Mesendoderm (in vitro differentiated cells): ENCODE measurements at places on chromosomes 16 and 17.

DNA sequence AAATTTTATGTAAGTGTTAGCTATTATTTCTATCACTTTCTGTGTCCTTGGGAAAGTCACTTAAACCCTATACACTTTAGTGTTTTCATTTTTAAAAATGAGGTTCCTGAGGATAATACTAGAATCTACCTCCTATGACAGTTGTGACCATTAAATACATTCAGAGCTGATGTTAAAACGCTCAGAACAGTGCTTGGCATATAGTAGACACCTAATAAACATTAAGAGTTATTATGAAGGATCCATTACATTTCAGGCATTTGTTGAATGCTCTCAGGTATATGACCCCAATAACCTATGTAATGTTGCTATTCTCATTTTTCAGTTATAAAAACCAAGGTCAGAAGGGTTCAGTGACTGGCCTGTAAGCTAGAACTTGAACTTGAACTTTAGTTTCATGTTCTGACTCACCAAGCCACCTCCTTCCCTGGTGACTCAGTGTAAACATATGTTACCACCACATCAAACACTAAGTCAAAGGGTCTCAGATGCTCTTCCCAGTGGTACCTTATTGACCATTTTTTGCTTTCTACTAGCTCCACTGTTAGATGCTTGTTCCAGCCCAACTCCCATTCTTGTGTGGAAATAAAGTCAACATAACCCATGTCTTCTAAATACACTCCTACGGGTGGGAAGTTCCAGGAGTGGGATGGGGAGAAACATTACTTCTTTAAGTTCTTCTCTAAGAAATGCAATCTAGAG, 47.6 kb downstream of the HSD17B2 start:
- no peaks in the 10 kb centered on the region for H3K4me1 ChIP-seq
- H3K27ac ChIP-seq = no peak overlapping the region
- no peak overlapping the region for H3K4me3 ChIP-seq
- H3K27me3 ChIP-seq = no peaks in the 10 kb centered on the region

- no peaks in the 10 kb centered on the region for H3K36me3 ChIP-seq
- peak; percentile 17 for DNase-seq
- no peak overlapping the region for H3K27ac ChIP-seq
- peaks cover 2% of the 10 kb centered on the region for H3K4me1 ChIP-seq
These were observed 802 bp downstream of the CYLD start for GRCh38 chr16:50742576-50743200.

DNA sequence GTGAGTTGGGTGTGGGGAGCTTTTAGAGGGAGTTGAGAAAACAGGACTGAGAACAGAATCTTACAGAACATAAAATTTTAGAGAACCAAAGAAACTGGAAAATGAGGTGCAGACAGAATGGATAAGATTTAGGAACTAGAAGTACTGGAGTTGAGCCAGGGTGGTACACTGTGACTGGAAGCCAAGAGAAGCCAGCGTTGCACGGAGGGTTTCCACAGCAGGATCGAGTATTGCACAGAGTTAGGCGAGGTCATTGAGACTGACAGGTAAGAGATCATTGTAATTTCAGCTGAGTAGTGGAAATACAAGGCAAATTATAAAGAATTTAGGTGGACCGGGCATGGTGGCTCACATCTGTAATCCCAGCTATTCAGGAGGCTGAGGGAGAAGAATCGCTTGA, 6.6 kb downstream of the GSDMA start:
- H3K4me3 ChIP-seq = no peak overlapping the region
- no peaks in the 10 kb centered on the region for H3K36me3 ChIP-seq
- H3K27ac ChIP-seq = no peak overlapping the region
- H3K4me1 ChIP-seq = no peaks in the 10 kb centered on the region
- H3K27me3 ChIP-seq = no peaks in the 10 kb centered on the region
- DNase-seq = no peak

GRCh38 chr16:1772362-1772907, at the start of gene EME2:
EME2 (plus strand) TSS chr16:1772810; CDS start chr16:1773228, 418 bp downstream.
- H3K4me3 ChIP-seq = peak within 1 kb of the TSS; percentile 97
- no peaks in the 10 kb centered on the region for H3K4me1 ChIP-seq
- peak within 1 kb of the TSS; percentile 87 for H3K27ac ChIP-seq

DNA sequence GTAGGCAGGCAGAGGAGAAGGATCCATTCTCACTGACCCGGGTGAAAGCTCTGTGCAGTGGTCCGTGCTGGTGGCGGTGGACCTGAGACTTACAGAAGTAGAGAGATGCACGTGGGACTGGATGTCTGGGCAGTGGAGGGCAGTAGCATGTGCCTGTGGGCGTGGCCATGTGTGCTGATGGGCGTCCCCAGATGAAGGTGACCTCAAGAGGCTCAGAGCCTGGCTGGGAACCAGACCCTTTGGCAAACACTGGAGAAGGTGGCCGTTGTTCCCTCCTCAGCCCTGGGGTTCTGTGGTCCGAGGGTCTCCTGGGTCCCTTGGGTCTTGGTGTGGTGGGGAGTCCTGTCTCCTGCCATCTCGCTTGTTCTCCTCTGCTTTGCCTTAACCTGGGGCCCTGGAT, 15.6 kb downstream of the WSCD1 start:
- no peaks in the 10 kb centered on the region for H3K4me1 ChIP-seq
- H3K27me3 ChIP-seq = no peaks in the 10 kb centered on the region
- H3K4me3 ChIP-seq = no peak overlapping the region

DNA sequence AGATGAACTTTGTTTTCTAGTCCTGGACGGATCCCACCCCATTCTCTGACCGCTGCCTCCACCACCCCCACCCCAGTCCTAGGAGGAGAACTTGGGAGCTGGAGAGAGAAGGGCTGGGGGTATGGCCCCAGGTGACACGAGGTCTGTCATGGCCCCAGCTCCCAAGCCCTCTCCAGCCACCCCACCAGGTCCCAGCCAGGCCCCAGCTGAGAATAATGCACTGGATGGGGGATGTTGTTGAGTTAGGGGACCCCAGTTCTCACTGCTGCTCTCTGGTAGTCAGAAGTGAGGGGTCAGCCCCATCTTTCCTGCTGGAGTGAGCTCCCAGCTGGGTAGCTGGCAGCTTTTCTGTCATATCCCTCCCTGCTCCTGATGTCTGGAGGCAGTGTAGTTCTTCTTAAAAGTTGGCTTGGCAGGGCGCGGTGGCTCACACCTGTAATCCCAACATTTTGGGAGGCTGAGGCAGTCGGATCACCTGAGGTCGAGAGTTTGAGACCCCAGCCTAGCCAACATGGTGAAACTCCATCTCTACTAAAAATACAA, 4.6 kb upstream of the COL1A1 start:
- H3K4me3 ChIP-seq = no peak overlapping the region
- H3K4me1 ChIP-seq = peaks cover 22% of the 10 kb centered on the region
- peaks cover 3% of the 10 kb centered on the region for H3K27me3 ChIP-seq
- DNase-seq = no peak

- peaks cover 31% of the 10 kb centered on the region for H3K27me3 ChIP-seq
- no peaks in the 10 kb centered on the region for H3K36me3 ChIP-seq
- H3K27ac ChIP-seq = no peak overlapping the region
- H3K4me3 ChIP-seq = no peak overlapping the region
- peaks cover 2% of the 10 kb centered on the region for H3K4me1 ChIP-seq
These were observed 19.7 kb downstream of the ZFHX3 start for GRCh38 chr16:73028263-73028662.

- peak; percentile 66 for DNase-seq
- H3K36me3 ChIP-seq = no peaks in the 10 kb centered on the region
- no peak overlapping the region for H3K27ac ChIP-seq
- peak overlapping the region; percentile 29 for H3K4me3 ChIP-seq
- H3K4me1 ChIP-seq = no peaks in the 10 kb centered on the region
- no peaks in the 10 kb centered on the region for H3K27me3 ChIP-seq
These were observed 863 bp downstream of the ADCY9 start for GRCh38 chr16:4115209-4115948.

- no peaks in the 10 kb centered on the region for H3K4me1 ChIP-seq
- DNase-seq = peak; percentile 57
- H3K4me3 ChIP-seq = no peak overlapping the region
- no peak overlapping the region for H3K27ac ChIP-seq
- no peaks in the 10 kb centered on the region for H3K27me3 ChIP-seq
These were observed 10.9 kb upstream of the ARHGAP23 start for GRCh38 chr17:38417210-38417951.

- peaks cover 5% of the 10 kb centered on the region for H3K4me1 ChIP-seq
- peaks cover 4% of the 10 kb centered on the region for H3K36me3 ChIP-seq
- H3K4me3 ChIP-seq = no peak overlapping the region
- DNase-seq = peak; percentile 75
- no peaks in the 10 kb centered on the region for H3K27me3 ChIP-seq
- H3K27ac ChIP-seq = no peak overlapping the region
These were observed 6.7 kb downstream of the RUNDC3A start for GRCh38 chr17:44314869-44315661.

DNA sequence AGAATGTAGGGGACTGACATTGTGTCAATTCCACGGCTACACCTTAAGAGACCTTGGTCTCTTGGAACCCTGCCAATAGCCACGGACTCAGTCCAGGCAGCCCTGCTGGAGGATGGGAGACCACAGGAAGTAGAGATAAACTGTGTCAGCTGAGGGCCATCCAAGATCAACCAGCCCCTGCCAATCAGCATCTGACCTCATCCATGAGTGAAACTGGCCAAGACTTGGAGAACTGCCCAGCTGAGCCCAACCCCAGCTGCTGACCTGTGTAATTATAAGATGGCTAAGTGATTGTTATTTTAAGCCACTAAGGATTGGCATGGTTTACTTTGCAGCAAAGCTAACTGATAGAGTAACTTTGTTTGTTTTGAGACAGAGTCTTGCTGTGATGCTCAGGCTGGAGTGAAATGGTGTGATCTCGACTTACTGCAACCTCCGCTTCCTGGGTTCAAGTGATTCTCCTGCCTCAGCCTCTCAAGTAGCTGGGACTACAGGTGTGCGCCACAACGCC, 13.3 kb upstream of the YWHAE start:
- H3K27me3 ChIP-seq = no peaks in the 10 kb centered on the region
- no peak overlapping the region for H3K4me3 ChIP-seq
- DNase-seq = no peak
- H3K36me3 ChIP-seq = no peaks in the 10 kb centered on the region
- no peaks in the 10 kb centered on the region for H3K4me1 ChIP-seq

- no peak overlapping the region for H3K4me3 ChIP-seq
- H3K27ac ChIP-seq = no peak overlapping the region
- no peak for DNase-seq
- no peaks in the 10 kb centered on the region for H3K36me3 ChIP-seq
- H3K4me1 ChIP-seq = peaks cover 3% of the 10 kb centered on the region
- H3K27me3 ChIP-seq = no peaks in the 10 kb centered on the region
These were observed 49.7 kb downstream of the TBC1D16 start for GRCh38 chr17:79985943-79986391.

DNA sequence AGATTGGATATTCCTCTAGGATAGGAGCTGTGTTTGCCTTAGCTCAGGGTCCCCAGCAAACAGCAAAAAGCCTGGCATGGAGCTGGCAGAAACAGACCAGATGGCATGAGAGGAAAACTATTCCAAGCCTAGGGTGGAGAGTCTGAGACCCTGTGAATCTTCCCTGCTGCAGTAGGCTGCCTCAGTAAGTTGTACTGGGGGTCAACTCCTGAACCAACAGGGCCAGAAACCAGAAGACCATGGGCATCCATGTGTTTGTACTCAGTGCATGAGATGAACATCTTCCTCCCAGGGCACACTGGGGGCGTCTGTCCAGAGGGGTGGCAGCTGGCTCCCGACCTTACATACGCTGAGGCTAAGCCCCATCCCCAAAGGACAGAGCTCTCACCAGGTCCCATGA, 214.4 kb downstream of the C16orf78 start:
- H3K27ac ChIP-seq = no peak overlapping the region
- no peaks in the 10 kb centered on the region for H3K27me3 ChIP-seq
- no peak for DNase-seq
- peaks cover 3% of the 10 kb centered on the region for H3K4me1 ChIP-seq
- no peaks in the 10 kb centered on the region for H3K36me3 ChIP-seq

- no peaks in the 10 kb centered on the region for H3K4me1 ChIP-seq
- no peak overlapping the region for H3K27ac ChIP-seq
- H3K36me3 ChIP-seq = no peaks in the 10 kb centered on the region
- no peak for DNase-seq
These were observed 131.2 kb upstream of the MPHOSPH6 start for GRCh38 chr16:82301146-82301755.

DNA sequence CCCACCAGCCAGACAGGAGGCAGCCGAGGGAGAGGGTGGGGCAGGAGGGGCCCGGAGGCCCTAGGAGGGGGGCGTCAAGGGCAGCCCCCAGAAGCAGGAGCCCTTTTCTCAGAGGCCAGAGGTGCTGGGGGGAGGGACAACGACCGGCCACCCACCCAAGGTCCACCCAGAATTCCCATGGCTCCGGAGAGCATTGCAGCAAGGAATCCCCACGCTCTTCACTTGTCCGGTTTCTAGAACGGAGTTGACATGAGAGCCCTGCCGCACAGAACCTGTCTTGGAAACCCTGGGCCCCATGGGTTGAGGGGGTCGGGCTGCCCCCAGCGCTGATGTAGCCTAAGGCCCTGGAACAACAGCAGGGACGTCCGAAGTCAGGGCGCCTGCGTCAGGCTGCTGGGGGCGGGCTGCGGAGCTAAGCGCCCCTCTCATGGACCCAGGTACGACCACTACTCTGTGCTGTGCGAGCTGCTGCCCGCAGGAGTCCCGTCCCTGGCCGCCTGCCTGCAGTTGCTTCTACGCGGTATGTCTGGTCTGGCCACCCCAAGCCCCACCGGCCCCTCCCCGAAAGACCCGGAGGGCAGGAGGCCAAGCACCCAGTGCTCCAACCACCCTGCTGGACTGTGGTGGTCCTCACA, 11.2 kb downstream of the CYBC1 start:
- no peak overlapping the region for H3K27ac ChIP-seq
- no peaks in the 10 kb centered on the region for H3K27me3 ChIP-seq
- H3K4me3 ChIP-seq = no peak overlapping the region
- DNase-seq = no peak
- H3K36me3 ChIP-seq = no peaks in the 10 kb centered on the region

GRCh38 chr16:12293017-12293618, 316.6 kb downstream of the SNX29 start:
- H3K4me3 ChIP-seq = no peak overlapping the region
- H3K27ac ChIP-seq = no peak overlapping the region
- H3K36me3 ChIP-seq = no peaks in the 10 kb centered on the region
- H3K4me1 ChIP-seq = peaks cover 10% of the 10 kb centered on the region

- no peaks in the 10 kb centered on the region for H3K27me3 ChIP-seq
- peaks cover 2% of the 10 kb centered on the region for H3K4me1 ChIP-seq
- no peak for DNase-seq
- no peak overlapping the region for H3K27ac ChIP-seq
These were observed 13.6 kb downstream of the HEATR6 start for GRCh38 chr17:60065136-60065535.

DNA sequence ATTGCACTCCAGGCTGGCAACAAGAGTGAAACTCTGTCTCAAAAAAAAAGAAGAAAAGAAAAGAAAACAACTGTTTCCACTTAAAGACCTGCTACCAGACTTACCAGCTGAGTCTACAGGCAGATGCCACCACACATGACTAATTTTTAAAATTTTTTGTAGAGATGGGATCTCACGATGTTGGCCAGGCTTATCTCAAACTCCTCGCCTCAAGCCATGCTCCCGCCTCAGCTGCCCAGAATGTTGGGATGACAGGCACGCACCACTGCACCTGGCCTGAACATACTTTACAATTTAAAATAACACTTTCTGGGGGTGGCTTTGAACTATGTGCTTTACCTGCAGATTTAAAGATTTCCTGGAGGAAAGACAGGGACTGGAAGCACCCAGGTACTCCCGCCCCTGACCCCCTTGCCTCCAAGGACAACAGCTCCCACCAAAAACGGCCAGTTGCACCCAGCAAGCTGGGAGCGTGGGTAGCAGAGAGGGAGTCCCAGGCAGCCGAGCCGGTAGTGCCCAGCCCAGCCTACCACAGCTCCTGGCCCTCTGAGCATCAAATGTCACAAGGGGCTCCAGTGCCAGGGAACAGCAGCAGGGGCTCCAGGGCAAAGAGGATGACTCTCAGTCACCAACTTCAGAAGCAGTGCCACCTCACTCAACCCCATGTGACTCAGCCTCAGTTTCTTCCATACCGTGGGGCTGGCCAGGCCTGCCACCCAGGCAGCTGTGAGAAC, 262.9 kb downstream of the PARN start:
- no peaks in the 10 kb centered on the region for H3K4me1 ChIP-seq
- no peak overlapping the region for H3K4me3 ChIP-seq
- no peaks in the 10 kb centered on the region for H3K36me3 ChIP-seq
- H3K27ac ChIP-seq = no peak overlapping the region
